ENCODE measurements at places on chromosomes 2 and 18.

- no peak for DNase-seq
These were observed 642.6 kb downstream of the RNF144A start for GRCh38 chr2:7559791-7560190.

DNA sequence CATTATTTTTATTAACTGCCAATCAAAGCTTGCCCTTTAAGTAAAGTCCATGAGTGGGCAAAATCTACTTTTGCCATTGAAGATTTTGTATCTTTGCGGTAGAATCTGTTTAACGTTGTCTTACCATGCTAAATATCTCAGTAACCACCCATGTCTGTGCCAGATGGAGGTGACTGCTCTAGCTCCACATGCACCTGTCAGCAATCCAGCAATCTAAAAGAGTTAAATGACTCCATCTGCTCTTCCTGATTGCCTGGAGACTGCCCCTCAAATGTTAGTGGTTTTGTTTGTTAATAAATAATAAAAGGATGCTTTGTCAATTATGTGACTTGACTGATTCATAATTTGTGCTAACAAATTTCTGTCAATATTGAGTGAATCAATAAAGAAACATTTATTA lies 141.7 kb downstream of the RBM43 start:
- DNase-seq = no peak

GRCh38 chr2:232632229-232632903 lies 1.0 kb upstream of the EFHD1 start:
- DNase-seq = no peak

DNA sequence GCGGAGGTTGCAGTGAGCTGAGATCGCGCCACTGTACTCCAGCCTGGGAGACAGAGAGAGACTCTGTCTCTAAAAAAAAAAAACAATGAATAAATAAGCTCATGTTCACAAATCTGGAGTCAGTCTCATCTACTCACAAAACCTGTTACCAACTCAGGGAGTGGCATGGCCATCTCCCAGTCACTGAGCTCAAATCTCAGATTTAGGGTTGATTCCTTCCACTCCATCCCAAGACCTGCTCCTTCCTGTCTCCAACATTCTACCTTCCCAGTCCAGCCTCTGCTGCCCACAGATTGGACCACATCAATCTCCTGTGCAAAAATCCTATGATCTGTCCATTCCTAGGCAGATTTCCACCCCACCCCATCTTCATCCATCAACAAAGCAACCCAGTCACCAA lies 1.6 kb downstream of the STAT1 start:
- DNase-seq = no peak

DNA sequence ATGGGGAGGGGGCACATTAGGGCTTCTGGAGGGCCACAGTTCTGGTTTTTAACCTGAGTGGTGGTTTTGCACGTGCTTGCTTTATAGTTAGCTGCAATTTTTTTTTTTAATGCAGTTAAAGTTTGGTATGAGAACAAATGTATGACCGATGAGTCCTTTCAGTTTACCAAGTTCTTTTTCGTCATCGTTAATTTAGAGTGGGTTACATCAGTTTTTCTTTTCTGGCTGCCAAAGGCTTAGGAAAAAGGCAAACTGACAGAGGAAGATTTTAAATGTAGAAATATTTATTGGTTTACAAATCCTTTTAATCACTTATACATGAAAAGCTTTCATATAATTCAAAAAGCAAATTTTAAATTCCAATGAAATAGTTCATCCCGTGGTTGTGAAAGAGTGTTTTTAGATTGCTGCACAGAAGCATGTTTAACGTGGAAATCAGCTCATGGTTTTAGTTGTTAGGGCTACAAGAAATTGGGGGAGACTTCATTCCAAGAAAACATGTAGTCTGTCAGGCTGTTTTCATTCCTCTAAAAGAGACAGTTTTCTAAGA lies 82.9 kb downstream of the MSH2 start:
- DNase-seq = no peak

DNA sequence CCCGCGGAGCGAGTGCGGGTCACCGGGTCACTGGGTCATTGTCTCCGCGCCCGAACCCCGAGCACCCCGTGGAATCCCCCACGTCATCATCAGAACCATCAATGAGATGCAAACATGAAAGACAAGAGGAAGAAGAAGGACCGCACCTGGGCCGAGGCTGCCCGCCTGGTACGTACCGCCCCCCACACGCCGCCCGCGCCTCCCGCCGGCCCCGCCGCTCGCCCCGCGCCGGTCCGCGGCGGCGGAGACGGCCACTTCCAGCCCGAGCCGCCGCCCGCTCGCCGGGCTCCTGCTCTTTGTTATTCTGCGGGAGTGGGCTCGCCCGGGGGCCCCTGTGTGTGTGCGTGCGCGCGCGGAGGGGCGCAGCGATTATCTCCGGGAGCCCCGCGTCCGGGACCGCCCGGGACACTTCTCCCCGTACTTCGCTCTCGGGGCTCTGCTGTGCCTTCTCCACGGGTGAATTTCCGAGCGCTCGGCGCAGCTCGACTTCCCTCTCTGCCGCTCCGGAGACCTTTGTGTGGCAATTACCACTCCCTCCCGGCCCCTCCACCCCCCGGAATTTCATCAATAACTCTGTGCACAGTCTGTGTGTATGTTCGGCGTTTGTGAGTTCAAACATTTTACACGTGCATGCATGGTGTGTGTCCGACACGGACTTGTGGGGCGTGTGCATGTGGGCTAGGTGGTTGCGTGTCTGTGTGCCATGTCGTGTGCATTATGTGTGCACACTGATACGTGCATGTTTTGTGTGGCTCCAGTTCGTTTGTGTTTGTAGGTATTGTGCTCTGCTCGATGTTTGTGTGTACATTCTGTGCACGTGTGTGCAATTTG lies 714 bp downstream of the ASXL3 start:
- no peak for DNase-seq

GRCh38 chr2:23824777-23825212 lies 102.1 kb downstream of the ATAD2B start:
- no peak for DNase-seq

GRCh38 chr2:29314816-29315571 lies 199.8 kb downstream of the CLIP4 start:
- DNase-seq = no peak

GRCh38 chr18:79949697-79950487 lies 1.6 kb downstream of the SLC66A2 start:
- DNase-seq = no peak

- DNase-seq = no peak
These were observed 9.1 kb downstream of the MAT2A start for GRCh38 chr2:85547859-85548607.

GRCh38 chr18:71849407-71849806 lies 694.7 kb downstream of the CBLN2 start:
- no peak for DNase-seq

- no peak for DNase-seq
These were observed 11.6 kb upstream of the RBM44 start for GRCh38 chr2:237786936-237787335.

- no peak for DNase-seq
These were observed 696.5 kb downstream of the TDRD15 start for GRCh38 chr2:21820271-21820670.

GRCh38 chr2:41947701-41948396 lies 100.0 kb upstream of the PKDCC start:
- no peak for DNase-seq

- peak; percentile 19 for DNase-seq
These were observed 367.4 kb upstream of the MYT1L start for GRCh38 chr2:2698182-2699120.

DNA sequence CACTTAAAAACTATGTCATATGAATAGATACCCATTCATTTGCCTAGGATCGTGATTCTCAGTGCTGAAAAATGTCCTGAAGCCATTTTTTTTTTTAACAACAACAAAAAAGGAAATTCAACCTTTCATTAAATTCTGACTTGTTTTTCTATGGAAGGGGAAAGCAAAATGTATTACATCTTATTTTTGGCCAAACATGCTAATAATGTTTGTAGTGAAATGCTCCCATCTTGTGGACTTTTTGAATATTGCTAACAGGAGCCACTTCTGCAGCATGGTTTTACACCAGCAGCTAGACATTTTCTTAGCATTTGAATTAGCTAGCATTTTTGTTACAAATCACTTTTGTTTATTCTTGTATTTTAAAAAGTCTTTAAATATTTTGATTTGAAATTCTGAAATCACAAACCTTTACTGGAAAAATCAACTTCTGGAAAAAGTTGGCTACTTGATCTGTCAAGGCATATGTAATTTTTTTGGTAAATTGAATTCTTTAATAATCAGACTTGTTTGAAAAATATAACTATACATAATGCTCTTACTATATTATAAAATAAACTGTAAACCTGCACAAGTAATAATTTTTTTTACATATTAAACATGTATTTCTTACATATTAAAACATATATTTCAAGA lies 75.8 kb downstream of the KIDINS220 start:
- no peak for DNase-seq

DNA sequence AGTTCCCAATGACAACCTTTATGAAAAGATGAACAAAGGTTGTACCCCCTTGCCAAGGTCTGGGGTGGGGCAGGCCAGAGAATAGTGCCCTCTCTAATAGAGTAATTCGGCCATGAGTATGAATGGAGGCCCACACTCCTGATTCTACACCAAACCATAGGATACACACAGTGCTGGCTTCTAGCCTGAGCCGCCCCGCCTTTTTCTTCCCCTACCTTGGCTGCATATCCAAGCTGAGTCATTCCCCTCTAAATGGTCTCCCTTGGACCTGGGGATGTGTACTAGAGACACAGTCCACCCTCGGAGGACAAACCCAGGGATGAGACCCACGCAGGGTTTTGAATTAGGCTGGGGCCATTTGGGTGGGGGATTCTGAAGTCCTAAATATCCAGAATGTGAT lies 107.2 kb upstream of the CAPN13 start:
- no peak for DNase-seq

DNA sequence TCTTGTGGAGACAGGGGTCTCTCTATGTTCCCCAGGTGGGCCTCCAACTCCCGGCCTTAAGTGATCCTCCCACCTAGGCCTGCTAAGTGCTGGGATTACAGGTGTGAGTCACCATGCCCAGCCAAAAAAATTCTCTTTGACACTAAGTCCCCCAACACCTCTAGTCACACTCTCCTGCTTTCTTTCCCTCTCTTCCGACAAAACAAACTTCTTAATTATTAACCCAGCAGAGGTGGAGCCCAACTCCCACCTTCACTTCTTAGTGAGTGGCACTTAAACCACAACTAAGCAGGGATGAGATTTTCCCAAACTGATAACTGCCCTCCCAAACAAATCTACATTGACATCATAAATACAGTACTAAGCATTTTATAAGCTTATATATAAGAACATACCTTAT lies 60.5 kb upstream of the PMAIP1 start:
- no peak for DNase-seq

- no peak for DNase-seq
These were observed 48.9 kb upstream of the AAK1 start for GRCh38 chr2:69692424-69692823.

- no peak for DNase-seq
These were observed 140.5 kb downstream of the LRP2 start for GRCh38 chr2:169221745-169222369.

GRCh38 chr2:100057901-100058261 lies 84.5 kb downstream of the AFF3 start:
- no peak for DNase-seq

GRCh38 chr2:71721362-71721665 lies 268.0 kb downstream of the DYSF start:
- DNase-seq = no peak

GRCh38 chr18:49398331-49398730 lies 62.1 kb downstream of the DYM start:
- DNase-seq = no peak

DNA sequence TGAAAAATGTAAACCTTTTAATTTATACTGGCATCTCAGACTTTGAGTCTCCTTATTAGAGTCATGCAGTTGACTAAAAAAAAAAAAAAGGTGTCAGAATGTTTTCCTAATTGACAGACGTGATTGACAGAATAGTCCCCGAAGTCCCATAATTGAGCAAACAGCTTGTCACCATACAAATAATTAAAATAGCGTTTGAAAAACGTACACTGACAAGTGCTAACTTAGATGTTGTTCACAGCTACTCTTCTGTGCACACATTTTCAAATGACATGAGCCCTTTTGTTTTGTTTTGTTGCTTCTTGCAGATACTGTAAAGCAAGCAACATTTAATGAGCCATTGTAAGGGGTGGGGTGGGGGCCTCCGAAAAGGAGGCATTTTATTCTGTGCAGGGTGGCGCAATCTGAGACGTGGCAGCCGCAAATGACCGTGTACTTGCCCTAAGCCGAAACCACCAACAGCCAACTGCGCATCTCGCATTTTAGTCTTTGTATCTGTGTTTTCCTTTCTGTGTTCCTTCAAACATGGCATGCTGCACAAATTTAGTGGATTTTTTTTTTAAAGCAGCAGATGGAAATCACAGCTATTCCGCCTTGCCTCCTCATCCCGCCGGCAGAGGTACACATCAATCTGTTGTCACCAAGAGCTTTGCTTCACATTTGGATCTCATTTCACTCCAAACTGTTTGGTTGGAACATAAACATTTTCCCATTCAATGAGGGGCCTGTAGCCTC lies 52.4 kb downstream of the LPIN1 start:
- DNase-seq = no peak

GRCh38 chr2:183069174-183069573 lies 9.4 kb upstream of the DUSP19 start:
- DNase-seq = no peak

- no peak for DNase-seq
These were observed 7.4 kb downstream of the IL1R2 start for GRCh38 chr2:101998896-101999789.

- no peak for DNase-seq
These were observed 11.2 kb downstream of the TMEM127 start for GRCh38 chr2:96254571-96254970.

DNA sequence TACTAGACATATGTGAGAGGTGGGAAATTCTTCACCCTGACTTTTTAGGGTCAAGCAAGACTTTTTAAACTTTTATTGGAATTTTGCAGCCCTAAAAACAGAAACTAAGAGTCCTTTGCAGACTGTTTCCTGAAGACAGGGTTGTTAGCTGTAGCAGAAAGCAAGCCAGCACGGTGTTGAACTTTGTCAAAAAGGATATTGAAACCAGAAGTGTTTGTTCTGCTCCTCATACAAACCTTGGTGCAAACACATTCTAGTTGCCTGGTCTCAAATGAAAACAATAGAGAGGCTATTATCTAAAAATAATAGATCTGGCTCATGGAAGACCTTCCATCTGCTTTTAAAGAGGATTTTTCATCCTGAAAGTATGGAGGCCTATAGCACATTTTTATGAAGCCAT lies 65.8 kb upstream of the IGFBP5 start:
- no peak for DNase-seq

DNA sequence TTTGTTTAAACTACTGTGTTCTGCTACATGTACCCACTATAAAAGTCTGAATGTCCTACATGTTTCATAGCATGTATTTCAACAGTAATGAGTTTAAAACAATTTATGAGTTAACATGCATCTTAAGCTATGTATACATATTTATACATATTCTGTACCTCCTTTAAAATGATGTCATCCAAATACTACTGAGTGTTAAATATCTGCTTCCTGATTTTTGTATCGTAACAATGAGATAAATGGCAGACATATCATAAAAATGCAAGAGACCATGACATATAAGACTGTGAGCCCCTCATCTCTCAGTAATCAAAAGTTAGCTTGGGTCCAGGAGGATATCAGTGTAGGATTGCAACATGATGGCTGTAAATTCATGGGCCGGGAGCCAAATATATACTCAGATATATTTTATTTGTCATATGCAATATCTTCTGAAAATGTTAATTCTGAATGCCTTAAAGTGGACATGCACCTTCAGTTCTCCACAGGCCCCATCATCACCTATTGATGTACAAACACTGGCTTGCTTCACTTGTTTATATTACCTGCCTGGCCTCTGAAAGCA lies 3.6 kb downstream of the COL5A2 start:
- DNase-seq = no peak

GRCh38 chr18:76364282-76365259 lies 130.5 kb downstream of the ZNF516 start:
- DNase-seq = no peak
